MCF 10A (cell line): ENCODE measurements at places on chromosomes 6 and 20. TPM values are rescaled to one million over a fixed set of nuclear protein-coding genes. Genes with fewer than 3 reads are reported as not detected.

AKAP12 gene
- 0.34 and 0.63 TPM in 2 replicates for total RNA-seq

DNA sequence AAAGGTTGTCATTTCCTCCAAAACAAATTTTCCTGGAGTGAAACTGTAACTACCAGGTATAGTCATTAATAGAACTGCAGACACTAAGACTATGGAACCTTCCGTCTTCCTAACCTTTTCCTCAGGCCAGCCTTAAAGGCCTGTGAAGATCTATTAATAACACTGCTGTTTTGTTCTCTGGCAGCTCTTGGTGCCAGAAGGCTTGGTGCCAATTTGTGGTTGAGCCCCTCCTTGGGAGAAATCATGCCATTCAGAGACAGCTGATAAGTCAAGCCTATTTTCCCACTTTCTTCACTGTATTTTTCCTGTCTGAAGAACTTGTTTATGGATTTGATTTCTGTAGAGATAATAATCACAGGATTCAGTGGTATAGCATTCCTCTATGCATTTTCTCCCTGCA is 64.8 kb downstream of the HCRTR2 start:
- no peaks in the 10 kb centered on the region for H3K36me3 ChIP-seq
- no peak overlapping the region for H3K4me3 ChIP-seq
- peaks cover 10% of the 10 kb centered on the region for H3K4me1 ChIP-seq
- peak; percentile 37 for DNase-seq

GRCh38 chr6:41777551-41778285 is 2.0 kb downstream of the FRS3 start:
- no peak overlapping the region for H3K4me3 ChIP-seq
- peaks cover 23% of the 10 kb centered on the region for H3K36me3 ChIP-seq
- H3K27me3 ChIP-seq = no peaks in the 10 kb centered on the region
- H3K27ac ChIP-seq = peak overlapping the region; percentile 42

DNA sequence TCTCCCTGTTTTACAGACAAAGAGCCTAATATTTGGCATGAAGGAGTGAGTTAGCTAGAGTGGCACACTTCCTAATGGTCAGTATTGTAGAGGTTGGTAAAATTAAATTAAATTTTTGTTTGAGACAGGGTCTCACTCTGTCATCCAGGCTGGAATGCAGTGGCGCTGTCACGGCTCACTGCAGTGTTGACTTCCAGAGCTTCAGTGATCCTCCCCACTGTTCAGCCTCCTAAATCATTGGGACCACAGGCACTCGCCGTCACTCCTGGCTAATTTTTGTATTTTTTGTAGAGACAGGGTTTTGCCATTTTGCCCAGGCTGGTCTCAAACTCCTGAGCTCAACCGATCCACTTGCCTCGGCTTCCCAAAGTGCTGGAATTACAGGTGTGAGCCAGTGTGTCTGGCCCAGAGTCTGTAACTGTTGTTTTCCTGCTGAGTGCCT is 70.9 kb downstream of the SCAND1 start:
- H3K4me1 ChIP-seq = peaks cover 22% of the 10 kb centered on the region
- H3K36me3 ChIP-seq = peaks cover 26% of the 10 kb centered on the region
- H3K27ac ChIP-seq = peak overlapping the region; percentile 100
- no peak for DNase-seq
